Esophagus squamous epithelium (tissue), 5 donors: ENCODE measurements at places on chromosomes 13 and 19.

GRCh38 chr13:65977525-65977924 lies 1252.6 kb downstream of the PCDH9 start:
- no peak for DNase-seq

GRCh38 chr19:51047031-51047335 lies 12.2 kb upstream of the KLK12 start:
- DNase-seq: no peak

DNA sequence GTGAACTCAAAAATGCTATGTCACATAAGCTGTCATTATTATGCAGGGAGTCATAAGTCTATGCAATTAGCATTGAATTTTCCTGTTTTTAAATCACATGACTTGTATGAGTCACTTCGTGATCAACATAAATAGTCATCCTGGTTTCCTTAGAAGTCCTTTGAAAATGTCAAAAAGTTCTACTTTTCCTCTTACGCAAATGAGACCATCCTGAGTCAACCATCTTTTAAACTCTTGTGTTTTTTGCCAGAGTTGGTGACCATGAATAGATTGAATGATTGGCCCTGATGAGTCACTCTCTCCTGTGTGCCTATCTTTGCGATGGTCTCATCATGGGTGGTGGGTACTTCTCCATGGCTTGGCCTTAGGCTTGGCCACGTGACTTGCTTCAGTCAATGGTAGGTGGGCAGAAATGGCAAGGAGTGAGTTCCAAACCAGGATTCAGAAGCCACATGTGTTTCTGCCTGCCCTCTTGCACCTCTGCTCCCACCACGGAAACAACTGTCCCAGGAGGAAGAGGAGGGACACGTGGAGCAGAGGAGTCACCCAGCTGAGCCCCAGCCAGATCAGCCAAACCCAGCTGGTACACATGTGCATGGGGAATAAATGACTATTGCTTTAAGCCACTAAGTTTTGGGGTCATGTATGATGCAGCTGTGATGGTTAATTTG lies 123.5 kb upstream of the CACNA1A start:
- DNase-seq: no peak

DNA sequence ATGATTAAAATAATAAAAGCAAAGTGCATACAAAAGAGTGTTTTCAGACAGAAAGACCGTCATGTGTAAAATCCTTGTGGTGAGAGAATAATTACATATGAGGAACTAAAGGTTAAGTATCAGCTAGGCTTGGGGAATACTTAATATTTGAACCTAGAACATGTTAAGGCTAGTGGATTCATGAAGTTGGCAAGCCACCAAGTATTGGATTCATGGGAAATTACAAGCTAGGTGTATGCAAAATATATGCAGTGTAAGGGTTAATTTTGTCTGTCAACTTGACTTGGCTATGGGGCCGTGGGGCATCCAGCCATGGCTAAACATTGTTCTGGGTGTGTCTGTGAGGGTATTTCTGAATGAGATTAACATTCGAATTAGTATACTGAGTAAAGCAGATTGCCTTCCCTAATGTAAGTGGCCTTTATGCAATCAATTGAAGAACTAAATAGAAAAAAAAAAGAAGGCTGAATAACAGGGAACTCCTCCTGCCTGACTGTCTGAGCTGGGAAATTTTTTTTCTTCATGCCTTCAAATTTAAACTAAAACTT lies 533.5 kb upstream of the KLF12 start:
- DNase-seq: no peak

DNA sequence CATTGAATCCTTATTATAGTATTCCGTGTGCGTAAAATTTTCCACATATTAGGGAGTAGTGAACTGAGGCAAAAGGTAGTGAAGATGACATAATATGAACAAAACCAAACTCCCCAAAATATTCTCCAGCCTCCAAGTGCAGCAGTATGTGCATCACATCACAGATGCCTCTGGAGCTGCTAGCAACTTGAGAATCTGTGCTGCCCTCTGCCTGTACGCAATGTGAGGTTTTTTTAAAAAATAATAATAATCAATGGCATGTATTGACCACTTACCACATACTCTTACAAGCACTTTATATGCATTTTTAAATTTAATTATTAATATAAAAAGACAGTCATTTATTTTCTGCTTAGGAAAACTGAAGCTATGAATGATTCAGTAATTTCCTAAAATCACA lies 583.0 kb upstream of the SPRY2 start:
- no peak for DNase-seq

DNA sequence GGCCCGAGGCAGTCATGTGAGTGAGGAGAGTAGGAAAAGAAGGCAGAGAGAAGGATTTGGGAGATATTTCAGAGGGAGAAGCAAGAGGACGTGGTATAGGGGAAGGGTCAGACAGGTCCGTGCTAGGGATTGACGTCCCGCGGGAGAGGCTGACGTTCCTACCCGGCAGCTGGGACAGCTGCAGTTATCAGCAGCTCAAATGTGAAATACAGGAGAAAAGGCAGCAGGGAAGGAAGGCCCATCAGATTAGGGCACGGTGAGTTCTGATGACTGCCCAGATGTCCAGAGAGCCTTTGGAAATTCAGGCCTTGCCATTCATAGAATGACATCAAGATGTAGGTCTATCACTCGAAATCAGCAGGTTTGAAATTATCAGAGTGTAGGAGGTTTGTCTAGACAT lies 88.4 kb downstream of the IRS2 start:
- no peak for DNase-seq

DNA sequence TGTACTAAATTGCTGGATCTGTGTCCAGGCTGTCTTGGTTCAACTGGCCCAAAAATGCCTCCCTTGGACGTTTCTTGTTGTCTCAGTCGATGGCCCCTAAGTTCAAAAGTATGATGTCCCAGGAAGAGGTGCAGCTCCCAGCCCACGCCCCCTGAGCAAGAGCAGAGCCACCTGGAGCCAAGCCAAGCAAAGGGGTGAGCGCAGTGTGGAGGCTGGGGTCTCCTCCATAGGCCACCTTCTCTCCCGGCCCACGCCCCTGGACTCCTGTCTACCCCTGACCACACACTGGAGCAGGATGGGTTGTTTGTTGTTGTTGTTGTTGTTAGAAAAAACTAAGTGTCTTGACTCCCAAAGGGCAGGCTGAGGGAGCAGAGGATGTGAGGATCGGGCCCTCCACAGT lies 26.0 kb upstream of the NPAS1 start:
- DNase-seq: no peak

DNA sequence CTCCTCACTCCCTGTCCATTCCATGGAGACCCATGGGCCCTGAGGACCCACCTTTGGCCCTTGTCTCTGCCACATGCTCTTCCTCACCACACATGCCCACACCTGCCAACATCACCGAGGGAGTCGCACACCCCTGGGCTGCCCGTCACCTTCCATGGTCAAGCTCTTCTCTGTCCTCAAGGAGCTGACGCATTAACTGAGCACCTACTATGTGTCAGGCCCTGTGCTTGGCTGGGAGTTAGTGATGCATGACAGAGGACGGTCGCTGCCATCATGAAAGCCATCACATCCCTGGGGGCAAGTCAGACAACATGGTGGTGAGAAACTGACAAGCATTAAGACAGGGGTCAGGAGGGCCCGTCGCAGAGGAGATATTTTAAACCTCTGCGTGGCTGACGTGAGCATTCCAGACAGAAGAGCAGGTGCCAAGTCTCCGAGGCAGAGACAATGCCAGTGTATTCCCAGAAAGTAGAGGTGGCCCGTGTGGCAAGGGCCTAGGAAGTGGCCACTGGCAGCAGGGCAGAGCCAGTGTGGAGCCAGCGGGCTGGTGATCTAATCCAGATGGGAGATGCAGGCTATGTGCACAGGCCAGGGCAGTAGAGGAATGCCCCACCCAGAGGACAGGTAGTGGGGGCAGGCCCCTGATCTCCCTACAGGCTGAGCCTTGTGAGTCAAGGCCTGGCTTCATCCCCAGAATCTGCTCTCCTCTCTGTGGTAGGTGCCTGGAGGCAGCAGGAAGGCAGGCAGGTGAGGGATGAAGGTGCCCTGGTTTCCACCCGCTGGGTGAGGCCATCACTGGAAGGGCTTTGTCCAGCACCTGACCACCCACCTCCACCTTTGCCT lies 21.2 kb downstream of the ELAVL1 start:
- DNase-seq: no peak

- DNase-seq: no peak
Measured at GRCh38 chr19:50632151-50632835, 7.4 kb downstream of the SYT3 start.

GRCh38 chr13:95676105-95676761 lies 706 bp upstream of the DNAJC3 start:
- DNase-seq: no peak

- DNase-seq: no peak
Measured at GRCh38 chr19:12766051-12766521, 9.3 kb downstream of the HOOK2 start.

- no peak for DNase-seq
Measured at GRCh38 chr19:18613589-18614234, 1.0 kb downstream of the TMEM59L start.

- no peak for DNase-seq
Measured at GRCh38 chr19:15091918-15092753, 10.1 kb downstream of the OR1I1 start.

DNA sequence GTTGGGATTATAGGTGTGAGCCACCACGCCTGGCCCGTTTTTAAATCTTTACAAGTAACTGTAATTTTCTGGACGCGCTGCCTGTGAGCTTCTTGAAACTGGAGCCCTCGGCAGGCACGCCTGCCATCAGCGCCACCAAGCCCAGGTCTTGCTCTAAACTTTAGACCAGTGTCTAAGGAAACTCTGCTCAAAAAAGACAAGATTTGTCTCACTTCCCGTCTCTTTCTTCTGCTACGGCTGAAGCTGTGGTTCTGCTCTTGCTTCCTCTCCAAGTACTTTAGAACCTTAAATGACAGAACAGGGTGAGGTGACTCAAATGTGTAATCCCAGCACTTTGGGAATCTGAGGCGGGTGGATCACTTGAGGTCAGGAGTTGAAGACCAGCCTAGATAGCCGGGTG lies 24.9 kb downstream of the RCN3 start:
- no peak for DNase-seq

- no peak for DNase-seq
Measured at GRCh38 chr19:43592800-43593350, 3.1 kb downstream of the IRGQ start.
